ENCODE measurements at places on chromosomes 6 and 20.

GRCh38 chr20:18638768-18639167 is 50.9 kb downstream of the DTD1 start:
- no peak for DNase-seq

- no peak for DNase-seq
Observed at GRCh38 chr6:49336514-49337131, 126.4 kb downstream of the MMUT start.

DNA sequence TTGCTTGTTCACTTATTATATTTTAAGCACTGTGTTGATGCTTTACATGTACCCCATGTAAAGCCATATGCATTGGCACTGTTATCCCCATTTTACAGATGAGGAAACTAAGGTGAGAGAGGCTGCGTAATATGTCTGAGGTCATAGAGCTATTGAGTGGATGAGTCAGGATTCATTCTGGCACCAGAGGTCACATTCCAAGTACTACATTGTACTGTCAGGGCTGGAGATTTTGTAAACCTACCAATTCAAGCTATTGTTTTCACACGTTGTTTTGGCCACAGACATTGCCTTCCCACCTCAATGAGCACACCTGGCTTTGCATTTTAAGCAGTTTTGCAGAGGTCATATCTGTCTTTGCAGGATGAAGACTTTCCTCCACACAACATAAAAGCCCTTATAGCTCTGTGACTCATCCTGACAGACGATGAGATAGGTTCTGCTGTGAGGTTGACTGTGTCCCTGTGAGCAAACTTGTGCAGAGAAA is 33.2 kb downstream of the ANKS1A start:
- no peak for DNase-seq

DNA sequence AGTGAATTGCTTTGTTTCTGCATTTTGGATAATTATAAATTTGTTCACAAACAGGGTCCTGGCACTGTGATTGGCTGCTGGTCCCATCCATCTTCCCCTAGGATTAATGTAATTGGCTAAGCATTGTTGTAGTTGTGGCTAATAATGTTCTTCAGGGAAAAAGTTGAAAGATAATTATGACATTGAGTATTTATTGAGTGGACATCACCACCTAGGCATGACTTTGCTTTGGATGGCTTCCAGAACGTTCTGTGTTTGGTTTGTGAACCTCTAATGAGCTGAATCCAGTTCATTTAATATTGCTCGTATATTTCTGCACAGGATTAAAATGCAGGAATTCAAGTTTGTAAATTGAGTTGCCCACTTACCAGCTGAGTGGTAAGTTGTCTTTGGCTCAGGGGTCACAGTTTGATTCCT is 55.1 kb downstream of the ARID1B start:
- no peak for DNase-seq

DNA sequence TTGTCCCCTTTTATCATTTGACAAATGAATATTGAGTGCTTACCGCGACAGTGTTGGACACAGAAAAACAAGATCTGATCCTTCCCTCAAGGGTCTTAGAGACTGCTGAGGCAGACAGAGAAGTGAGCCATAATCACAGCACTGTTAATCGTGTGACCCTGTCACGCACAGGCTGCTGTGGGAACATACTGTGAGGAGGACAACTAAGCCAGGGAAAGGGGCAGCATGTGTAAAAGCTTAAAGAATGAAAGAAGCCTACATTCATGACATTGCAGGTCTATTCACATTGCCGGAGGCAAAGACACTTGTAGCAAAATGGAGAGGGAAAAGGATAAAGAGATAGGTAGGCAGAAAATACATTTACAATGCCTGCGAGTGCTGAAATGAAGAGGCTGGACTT is 32.7 kb downstream of the TRDN start:
- no peak for DNase-seq

DNA sequence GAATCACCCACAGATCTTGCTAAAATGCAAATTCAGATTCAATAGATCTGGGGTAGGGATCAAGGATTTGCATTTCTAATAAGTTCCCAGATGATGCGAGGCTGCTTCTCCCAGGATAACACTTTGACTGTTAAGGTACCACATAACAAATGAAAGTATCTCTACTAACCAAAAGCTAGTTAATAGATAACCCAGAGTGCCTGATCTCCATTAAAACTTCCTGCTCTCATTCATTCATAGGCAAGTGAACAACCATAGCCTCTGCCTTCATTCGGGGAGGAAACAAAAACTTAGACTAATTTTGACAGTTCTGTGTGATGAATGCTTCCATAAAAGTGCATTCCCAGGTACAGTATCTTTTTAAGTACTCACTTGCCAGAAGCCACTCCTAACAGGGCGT is 265.6 kb upstream of the BTBD3 start:
- DNase-seq, result no peak

DNA sequence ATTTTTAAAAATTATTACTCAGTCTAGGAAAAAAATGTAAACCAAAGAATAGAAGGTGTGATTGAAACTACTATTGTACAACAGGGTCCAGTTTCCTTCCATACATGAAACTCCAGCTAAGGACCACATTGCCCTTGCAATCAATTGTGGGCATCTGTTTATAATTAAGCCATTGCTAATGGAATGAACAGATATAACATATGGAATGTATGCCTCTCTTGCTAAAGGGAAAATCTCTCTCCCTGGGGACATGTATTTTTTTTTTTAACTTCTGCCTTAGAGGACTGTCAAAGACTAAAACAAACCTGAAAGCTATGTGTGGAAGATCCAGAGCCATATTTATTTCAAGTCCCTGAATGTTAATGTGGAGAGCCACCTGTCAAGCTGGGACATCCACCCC is 336.8 kb upstream of the MANEA start:
- DNase-seq, result no peak

- DNase-seq, result no peak
Observed at GRCh38 chr20:61558726-61559125, 306.7 kb downstream of the CDH4 start.

GRCh38 chr6:44512868-44513741 is 125.6 kb downstream of the CDC5L start:
- no peak for DNase-seq

DNA sequence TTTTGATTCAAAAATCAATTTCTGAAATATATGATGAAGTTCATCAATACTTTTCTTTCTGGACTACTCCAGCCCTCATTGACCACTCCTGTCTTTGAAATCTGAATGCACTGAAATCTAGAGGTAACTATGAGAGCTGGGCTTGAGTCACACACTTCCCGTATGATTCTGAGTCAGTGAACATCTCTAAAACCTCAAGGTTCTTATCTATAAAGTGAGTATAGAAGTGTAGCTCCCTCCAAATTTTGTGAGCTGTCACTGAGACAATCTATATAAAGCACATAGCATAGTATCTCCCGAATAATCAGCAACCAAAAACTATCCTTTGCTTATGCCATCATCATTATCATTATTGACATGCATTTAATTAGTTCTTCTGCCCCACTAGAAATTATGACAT is 182.4 kb downstream of the TSHZ2 start:
- DNase-seq, result no peak

- no peak for DNase-seq
Observed at GRCh38 chr20:49981218-49982071, 1.3 kb upstream of the SNAI1 start.

- DNase-seq, result no peak
Observed at GRCh38 chr20:4193069-4193452, 177.7 kb upstream of the RNF24 start.

DNA sequence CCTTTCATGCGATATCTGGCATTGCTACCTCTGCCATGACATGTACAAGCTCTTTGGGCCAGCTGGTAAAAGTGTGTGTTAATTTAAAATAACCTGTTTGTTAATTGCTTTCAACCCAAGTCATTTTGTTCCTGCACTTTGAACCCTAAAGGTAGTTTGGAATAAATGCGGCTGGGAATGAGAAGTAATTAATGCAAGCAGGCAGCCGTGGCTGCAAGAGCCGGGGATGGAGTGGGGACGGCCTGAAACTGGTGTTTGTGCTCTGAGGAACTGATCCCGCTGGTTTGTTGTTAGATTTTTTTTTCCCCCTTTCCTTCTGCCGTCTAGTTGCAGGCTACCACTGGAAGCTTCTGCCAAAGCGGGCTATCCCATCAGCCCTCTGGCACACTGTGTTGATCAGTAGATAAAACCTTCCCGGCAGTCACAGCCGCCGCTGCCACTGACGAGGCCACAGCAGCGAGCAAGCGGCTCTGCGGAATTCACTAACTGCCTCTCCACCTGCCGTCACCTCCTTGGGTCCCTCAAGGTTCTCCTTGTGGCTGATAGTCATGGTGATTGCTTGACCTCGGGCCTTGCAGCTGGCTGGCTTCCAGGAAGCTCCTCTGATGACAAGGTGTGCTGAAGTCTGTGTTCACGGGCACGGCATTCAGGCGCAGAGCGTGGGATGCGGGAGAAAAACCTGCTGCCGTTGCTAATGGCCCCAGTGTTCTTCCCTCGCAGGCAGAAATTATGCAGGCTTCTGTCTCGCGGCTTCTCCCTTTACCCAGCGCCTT is 315.9 kb downstream of the TFAP2A start:
- no peak for DNase-seq

GRCh38 chr6:34475238-34475682 is 9.4 kb downstream of the PACSIN1 start:
- DNase-seq, result no peak

GRCh38 chr6:119612911-119613381 is 263.4 kb upstream of the MAN1A1 start:
- DNase-seq, result no peak

DNA sequence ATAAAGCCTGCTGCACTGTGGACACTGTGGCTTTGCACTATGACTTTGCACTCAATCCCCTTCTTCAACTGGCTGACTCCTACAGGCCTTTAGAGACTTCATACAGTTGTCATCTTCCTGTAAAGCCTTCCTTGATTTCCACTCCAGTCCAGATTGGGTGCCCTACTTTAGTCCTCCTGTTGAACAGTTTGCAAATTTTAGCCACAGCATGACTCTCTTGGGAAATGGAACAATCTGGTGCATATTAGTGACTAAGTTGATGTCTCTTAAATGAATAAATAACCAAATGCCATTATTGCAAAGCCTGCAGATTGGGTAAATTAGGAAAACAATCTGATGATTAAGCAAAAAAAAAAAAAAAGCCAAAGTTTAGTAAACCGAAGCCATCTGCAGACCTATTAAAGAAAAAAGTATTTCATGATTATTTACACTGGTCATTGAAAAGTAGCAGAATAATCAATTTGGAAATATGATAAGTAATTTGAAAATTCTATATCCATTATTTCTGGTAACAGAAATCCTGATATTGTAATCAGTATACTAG is 12.6 kb downstream of the PLCB4 start:
- no peak for DNase-seq
